MV-4-11 (cell line): ENCODE measurements at places on chromosomes 2 and 18.

GRCh38 chr2:135615404-135615803 lies 84.1 kb downstream of the R3HDM1 start:
- no peak for DNase-seq

- no peak for DNase-seq
These were observed 40.4 kb downstream of the VWA3B start for GRCh38 chr2:98127229-98127989.

GRCh38 chr2:16931441-16931840 lies 265.8 kb upstream of the CYRIA start:
- DNase-seq, result no peak

DNA sequence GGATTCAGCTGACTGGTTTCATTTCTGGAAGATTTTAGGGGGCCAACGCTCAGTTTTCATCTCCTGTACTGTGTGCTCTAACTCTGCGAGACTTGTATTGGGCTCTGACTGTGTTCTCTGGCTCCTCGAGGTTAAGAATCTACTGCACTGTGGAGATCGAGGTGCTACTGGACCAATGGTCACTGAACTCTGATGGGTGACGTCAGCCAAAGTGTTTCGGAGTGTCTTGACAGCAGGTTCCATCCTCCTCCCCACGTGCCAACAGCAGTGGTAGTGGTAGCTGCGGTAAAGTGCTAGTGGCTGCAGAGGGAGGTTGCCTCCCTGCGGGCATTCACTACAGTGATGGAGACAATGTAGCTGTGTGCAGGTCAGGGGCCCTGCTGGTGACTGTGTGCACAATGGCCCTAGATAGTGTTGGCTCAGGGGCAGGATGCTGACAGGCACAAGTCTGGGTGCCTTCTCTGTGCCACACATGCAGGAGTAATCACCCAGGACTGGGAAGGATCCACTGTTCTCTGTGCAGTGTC lies 705.7 kb upstream of the DDX18 start:
- DNase-seq, result no peak

DNA sequence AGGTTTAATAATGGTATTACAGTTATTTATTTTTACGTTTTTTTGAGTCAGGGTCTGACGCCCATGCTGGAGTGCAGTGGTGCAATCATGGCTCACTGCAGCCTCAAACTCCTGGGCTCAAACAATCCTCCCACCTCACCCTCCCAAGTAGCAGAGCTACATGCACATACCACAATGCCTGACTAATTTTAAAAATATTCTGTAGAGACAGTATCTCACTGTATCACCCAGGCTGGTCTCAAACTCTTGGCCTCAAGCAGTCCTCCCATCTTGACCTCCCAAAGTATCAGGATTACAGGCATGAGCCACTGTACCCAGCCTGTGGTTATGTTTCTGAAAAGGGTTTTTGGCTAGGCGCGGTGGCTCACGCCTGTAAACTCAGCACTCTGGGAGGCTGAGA lies 120.8 kb downstream of the ESCO1 start:
- DNase-seq, result no peak
